ENCODE measurements at places on chromosomes 16 and 17.

GRCh38 chr17:71003736-71004135, 834.4 kb downstream of the KCNJ2 start:
- DNase-seq: no peak

DNA sequence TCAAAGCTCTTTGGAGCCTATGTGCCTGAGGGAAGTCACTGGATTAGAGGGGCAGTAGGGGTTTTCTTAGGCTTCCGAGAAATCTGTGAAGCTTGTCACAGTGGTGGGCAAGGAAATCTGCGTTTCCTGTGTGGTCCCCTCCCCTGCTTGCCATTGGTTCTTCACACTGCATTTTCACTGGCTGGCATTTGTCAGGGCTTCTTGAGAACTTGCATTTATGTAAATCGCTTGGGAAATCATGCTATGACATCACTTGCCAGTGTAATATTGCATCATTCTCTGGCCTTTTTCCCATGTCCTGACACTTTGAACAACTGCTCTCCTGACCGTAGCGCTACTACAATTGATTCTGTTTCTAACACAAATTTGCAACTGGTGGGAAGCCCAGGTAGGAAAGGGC, 1.8 kb downstream of the CACNG3 start:
- no peak for DNase-seq

DNA sequence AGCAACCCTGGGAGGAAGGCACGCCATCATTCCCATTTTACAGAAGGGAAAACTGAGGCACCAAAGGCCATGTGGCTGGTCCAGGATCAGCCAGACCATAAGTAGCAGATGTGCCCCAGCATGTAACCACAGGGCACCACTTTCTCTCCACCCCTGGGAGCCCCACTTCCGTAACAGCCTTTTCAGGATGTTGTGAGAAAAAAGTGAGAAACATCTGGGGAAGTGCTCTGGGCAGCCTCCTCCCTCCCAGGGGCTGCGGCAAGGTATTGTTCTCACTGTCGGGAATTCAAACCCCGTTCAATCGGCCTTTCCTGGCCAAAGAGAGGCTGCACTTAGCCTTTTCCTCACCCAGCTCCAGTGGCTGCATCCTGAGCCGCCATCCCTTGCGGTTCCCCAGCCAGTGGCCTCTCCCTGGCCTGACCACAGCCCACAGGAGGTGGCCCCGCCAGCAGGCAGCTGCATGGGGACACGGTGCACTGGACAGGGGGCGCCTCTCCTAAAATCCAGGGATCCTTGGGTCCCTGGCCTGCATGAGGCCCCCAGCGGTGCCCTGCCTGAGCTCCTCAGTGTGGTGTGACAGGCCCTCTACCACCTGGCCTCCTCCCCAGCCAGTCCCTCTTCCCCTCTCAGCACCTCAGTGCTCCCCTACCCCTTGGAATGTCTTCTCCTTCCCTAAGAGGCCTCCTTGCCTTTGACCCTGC, 5.7 kb upstream of the CDH5 start:
- no peak for DNase-seq

DNA sequence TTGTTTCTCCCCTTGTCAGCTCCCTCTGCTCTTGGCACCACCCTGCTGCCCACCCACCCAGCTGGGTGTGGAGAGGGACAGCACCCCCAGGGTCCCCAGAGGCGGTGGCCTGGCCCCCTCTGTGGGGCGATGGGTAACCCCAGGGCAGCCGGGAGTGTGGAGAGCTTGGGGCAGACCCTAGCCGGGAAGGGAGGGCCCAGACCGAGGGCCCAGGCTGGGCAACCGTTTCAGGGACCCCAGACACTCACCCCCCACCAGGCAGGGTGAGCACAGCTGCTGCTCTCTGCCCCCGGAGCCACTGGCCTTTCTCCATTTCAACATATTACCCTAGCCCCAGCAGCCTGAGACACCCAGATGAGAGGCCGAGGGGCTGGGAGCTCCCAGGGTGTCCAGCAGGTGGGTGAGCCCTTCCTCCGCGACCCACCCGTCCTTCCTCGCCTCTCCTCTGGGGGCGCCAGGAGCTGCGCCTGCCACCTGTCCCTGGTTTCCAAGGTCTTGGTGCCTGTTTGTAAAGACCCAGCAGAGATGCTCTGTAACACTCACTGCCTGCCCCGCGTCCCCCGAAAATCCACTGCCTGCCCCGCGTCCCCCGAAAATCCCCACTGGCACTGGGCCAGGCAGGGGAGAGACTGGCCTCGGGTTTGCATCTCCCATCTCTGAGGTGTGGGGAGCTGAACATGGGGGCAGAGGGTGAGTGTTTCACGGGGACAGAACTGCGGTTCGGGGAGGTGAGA, 45.4 kb downstream of the BAHCC1 start:
- peak; percentile 64 for DNase-seq

DNA sequence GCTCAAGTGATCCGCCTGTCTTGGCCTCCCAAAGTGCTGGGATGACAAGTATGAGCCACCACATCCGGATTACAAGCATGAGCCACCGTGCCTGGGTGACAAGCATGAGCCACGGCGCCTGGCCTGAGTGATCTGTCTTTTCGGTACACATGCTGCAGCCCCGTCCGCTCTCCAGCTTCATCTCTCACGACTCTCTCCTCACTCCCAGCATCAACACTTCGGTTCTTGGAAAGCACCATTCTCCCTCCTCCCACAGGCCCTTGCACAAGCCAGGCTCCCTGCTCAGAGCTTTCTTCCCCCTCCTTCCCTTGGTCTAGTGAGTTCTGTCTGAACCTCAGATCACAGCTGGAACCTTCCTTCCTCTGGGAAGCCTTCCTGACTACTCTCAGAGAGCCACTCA, 6.5 kb upstream of the NCBP3 start:
- DNase-seq: no peak

GRCh38 chr17:1729966-1730325, 5.4 kb downstream of the WDR81 start:
- no peak for DNase-seq

- no peak for DNase-seq
These were observed 657.8 kb downstream of the MAF start for GRCh38 chr16:78942625-78943245.

GRCh38 chr17:40061609-40062038, 1.1 kb upstream of the THRA start:
- no peak for DNase-seq

GRCh38 chr16:48536614-48537200, 73.3 kb downstream of the N4BP1 start:
- DNase-seq: no peak

Measured in GM18507 (cell line).